ENCODE measurements at places on chromosomes 4 and X. TPM values are rescaled to one million over a fixed set of nuclear protein-coding genes. Genes with fewer than 3 reads are reported as not detected.

SMARCA1 gene
- 28.3 TPM for total RNA-seq

SPON2 gene
- total RNA-seq: not detected

MSX1 gene
- total RNA-seq: 34.9 TPM

SLC4A4 gene
- total RNA-seq: 0.33 TPM

CT45A9 gene
- not detected for total RNA-seq

XG gene
- not detected for total RNA-seq

DNA sequence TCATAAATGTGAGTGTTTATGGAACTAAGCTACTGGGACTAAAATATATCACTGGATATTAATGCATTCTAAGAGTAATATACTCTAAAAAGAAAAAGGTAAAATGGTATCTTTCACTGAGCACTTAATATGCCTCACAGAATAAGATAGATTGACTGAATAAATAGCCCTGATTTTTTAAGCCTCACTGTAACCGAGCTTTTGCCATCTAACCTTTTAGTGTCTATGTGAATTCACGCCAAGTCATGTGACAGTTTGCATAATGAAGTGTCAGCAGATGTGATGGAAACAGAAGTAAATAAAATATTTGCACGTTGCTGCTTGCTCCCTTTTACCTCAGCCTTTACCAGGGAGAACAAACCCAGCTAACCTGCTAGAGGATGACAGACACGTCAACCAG lies 119.7 kb upstream of the NWD2 start:
- DNase-seq: no peak

- no peak for DNase-seq
Measured at GRCh38 chrX:13574600-13574999, 5.2 kb downstream of the EGFL6 start.

DNA sequence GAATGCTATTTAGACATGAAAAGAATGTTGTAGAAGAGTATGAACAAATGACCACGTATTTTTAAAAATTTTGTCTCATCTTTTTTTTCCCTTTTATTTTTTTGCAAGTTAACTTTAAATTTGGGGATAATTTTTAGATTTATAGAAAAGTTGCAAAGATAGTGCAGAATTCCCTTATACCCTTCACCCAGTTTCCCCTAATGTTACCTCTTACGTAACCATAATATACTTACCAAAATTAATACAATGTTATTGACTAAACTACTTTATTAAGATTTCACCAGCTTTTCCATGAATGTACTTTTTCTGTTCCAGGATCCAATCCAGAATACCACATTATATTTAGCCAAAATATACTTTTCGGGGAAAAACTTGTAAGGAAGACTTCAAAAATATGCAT lies 12.3 kb downstream of the CHRNA9 start:
- DNase-seq: no peak

DNA sequence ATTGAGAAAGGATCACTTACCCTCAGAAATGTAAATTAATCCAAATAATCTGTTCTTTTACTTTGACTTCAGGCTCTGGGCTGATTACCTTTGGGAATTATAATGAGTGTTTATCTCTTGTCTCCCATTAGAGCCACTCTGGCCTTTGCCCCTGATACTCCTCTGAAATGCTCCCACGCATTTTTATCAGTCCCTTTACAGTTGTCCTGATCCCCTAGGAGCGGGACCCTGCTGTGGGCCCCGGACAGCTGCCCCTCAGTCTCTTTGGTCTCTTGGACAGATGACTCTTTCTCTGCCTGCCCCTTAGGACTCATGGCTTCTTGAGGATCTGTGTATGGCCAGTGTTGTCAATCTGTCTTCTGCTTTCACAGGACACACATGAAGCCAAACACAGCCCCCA lies 1.0 kb upstream of the TRIM75 start:
- no peak for DNase-seq

GRCh38 chr4:138086611-138087041 lies 155.5 kb downstream of the SLC7A11 start:
- DNase-seq: no peak

DNA sequence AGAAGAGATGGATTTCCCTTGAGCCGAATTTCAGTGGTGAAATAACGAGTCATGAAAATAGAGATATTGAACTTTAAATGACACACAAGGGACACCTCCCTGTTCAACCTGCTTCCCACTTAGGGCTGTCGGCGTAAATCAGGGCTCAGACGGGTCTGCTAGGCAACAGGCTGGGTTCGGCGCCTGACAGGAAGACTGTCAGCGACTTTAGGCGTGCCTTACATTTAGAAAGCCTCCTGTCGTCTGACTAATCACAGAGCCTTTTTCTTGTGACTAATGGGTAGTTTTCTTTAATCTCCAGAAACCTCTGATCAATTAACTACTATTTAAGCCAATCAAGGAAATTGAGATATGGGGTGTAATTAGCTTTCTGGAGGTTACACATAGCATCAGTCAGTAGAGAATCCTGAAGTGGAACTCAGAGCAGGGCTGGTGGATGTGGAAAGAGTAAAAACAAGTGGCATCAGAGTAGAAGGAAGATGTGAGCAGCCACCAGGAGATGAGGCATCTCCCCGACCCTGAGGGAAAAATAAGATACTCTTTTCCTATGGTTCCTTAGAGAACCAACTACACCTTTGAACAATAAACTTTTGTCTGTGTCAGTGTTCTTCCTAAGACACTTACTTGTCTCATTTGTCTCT lies 86.2 kb upstream of the HS3ST1 start:
- no peak for DNase-seq

GRCh38 chrX:98380106-98380505 lies 1496.4 kb downstream of the RPA4 start:
- peak; percentile 3 for DNase-seq

DNA sequence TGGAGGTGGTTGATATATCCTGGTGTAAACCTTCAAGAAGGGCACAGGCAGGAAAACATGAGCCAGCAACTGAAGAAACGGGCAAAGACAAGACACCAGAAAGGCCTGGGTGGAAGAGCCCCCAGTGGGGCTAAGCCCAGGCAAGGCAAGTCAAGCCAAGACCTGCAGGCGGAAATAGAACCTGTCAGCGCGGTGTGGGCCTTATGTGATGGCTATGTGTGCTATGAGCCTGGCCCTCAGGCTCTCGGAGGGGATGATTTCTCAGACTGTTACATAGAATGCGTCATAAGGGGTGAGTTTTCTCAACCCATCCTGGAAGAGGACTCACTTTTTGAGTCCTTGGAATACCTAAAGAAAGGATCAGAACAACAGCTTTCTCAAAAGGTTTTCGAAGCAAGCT lies 7.2 kb downstream of the ZFP42 start:
- DNase-seq: no peak

- no peak for DNase-seq
Measured at GRCh38 chr4:26992657-26993361, 132.2 kb downstream of the STIM2 start.

GRCh38 chr4:47451657-47452056 lies 11.8 kb downstream of the COMMD8 start:
- DNase-seq: no peak

All from HT1080 (cell line).